Non-pigmented ciliary epithelial cell (primary cell): ENCODE measurements at places on chromosomes 1 and 21.

DNA sequence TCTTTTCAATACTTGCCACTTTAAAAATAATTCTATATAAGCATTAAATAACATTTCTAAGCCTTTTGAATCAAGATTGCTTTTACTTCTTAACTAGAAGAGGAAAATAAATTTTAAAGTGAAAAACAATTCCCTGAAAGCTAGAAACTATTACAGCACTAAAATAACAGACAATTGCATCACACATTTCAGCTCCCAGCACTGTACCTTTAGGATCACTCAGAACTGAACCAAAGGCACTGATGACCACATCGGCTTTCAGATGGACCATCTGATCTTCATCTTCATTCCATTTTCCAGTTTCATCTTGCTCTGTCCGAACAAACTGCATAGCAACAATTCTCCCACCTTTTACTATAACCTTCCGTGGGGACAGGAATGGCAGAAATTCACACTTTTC lies 347.3 kb downstream of the DPYD start:
- DNase-seq, result no peak

DNA sequence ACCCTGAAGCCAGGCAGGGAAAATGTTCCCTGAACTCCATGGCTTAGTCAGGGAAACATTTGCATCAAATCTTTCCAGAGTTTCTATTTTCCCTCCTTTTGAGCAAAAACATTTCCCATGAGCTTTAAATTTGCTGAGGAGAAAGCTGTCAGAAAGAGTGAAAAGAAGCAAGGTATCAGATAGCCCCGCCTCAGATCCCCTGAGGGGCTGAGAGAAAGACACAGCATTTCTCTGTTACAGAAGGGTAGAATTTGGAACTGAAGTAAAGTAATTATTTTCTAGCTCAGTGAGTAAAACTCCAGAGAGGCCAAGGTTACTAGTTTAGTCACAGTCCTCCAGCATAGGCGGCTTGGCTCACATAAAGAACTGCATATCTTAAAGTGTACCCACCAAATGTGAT lies 10.6 kb downstream of the FMO1 start:
- DNase-seq, result no peak

GRCh38 chr1:84570436-84571149 lies 3.6 kb downstream of the CTBS start:
- no peak for DNase-seq

DNA sequence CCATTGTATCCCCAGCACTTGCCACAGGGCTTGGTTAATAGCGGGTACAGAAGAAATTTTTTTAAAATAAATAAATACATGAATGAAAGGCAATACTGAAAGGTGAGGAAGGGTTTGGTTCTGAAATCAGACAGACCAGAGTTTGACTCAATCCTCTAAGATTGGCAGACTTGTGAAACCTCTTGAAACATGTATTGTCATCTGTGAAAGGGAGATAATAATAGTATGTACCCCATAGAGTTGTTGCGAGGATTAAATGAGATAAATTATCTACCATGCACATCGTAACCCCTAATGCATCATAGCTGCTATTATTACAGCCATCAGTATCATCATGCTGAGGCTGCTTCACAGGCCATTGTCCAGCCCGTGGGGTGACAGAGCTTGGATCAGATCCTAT lies 41.4 kb downstream of the S1PR1 start:
- DNase-seq, result no peak

DNA sequence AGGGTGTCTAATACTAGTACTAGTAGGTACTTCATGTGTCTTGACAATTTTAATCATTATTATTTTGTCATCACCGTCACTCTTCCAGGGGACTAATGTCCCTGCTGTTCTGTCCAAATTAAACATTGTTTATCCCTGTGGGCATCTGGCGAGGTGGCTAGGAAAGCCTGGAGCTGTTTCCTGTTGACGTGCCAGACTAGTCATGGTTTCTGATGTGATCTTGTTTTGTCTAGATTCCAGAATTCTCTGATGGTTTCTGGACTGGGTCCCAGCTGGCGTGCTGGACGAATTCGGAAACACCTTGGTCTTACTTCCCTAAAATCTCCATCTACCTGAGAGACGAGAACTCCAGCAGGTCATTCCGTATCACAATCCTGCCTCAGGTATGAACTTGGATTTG lies 66.1 kb upstream of the FAM3B start:
- no peak for DNase-seq

GRCh38 chr1:87392248-87393192 lies 63.8 kb downstream of the LMO4 start:
- peak; percentile 36 for DNase-seq

GRCh38 chr1:88399690-88400089 lies 284.4 kb upstream of the PKN2 start:
- DNase-seq, result no peak

DNA sequence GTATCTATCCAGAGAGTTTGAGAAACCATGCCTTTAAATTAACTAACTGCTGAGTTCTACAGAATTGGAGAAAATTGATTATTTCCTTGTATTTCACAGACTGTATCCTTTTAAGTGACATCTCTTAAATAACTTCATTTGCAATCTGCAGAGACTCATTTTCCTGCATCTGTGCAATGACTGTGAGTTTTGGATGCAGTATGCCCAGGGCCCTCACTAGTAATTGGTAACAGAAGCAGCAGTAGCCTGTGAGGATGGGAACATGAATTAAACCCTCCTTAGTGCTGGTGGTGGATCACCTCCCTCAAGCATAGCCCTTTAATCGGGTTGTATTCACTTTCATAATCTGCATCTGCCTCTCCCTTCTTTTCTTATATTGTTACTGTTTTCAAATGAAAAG lies 21.7 kb upstream of the SH3D21 start:
- no peak for DNase-seq

DNA sequence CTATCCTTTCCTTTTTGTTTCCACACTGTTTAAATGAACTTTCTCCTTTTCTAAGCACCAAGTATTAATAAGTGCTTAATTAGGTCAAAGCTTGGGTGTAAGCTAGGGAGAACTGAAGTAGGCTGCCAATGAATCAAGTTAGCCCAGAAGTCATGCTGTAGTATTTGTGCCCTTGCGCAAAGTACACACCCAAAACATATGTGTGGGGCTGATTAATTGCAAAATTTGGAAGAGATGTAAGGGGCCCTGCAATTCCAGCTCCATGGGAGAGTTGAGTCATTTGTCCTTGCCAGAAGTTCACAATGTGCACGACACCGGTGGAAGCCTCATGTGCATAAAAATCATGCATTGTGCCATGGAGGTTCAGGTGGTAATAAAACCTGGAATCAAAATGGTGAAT lies 18.6 kb upstream of the NTNG1 start:
- no peak for DNase-seq

DNA sequence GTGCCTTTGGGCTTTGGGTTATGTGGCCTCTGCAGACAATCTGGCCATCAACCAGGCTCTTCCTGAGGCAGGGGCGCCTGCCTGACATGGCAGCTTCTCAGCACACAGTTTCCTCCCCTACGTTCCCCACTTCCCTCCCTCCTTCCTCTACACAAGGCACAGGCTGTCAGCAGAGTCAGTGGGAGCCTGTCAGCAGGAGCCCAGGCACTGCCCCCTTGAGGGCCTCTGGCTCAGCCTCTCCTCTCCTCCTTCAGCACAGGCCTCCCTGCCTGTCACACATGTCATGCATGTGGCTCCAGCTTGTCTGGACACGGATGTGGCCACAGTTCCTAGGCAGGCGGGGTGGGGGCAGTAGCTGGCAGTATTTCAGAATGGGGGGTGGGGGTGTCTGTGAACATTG lies 52.2 kb upstream of the ARTN start:
- DNase-seq, result no peak

GRCh38 chr1:90155721-90156487 lies 161.0 kb downstream of the ZNF326 start:
- DNase-seq, result no peak

DNA sequence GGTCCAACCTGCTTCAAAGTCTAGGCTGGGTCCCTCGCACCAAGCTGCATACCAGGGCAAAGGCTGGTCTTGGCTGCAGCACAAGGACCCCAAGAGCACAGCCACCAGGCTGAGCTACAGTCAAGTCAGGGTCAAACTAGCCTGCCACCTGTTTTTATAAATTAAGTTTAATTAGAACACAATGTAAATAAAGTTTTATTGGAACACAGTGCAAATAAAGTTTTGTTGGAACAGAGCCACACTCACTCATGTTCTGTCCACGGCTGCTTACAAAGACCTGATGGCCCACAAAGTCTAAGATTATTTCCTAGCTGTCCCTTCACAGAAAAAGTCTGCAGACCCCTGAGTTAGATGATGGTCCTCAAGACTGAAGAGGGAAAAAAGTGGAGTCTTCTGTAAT lies 66.2 kb downstream of the MRPL37 start:
- no peak for DNase-seq

GRCh38 chr1:226868726-226869125 lies 1.7 kb upstream of the PSEN2 start:
- no peak for DNase-seq

DNA sequence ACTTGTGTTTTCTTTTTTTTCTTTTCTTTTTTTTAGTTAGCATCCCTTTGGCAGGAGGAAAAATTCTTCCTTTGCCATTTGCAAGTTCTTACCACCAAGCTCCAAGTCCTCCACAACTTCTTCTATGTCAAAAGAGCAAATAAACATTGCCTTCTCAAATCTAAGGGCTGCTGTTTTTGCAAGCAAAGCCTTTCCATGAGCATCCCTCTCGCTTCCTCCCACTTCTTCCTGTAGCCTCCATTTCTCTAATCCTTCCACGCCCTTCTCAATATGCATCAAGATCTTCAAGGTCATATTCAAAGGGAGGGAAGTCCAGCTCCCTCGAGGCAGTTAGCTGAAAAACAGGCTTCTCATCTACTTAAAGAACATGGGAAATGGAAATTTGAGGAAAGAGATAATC lies 147.1 kb downstream of the ADSS2 start:
- no peak for DNase-seq

GRCh38 chr1:197733324-197733723 lies 42.0 kb downstream of the DENND1B start:
- no peak for DNase-seq

DNA sequence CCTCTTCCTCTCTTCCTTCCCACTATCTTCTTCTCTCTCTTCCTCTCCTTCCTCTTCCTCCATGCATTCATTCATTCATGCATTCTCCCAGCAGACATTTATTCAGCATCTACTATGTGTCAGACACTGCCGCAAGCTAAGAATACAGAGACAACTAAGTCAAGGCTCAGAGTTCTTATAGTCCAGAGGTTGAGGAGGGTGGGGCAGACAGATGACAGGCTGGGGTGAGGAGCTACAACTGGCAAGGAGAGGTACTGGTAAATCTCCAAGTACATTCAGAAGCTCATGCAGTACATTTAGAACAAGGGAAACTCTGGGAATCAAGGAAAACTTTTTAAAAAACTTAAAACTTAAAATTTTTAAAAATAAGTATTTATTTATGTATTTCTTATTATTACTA lies 56.4 kb upstream of the FMOD start:
- DNase-seq, result no peak

GRCh38 chr1:61160526-61160925 lies 78.2 kb downstream of the NFIA start:
- no peak for DNase-seq

- no peak for DNase-seq
These were observed 58.9 kb downstream of the ERG start for GRCh38 chr21:38439426-38439825.

GRCh38 chr1:204196068-204196795 lies at the start of gene KISS1:
TSS of gene KISS1 (minus strand) at chr1:204196491. CDS start at chr1:204192876, 3,615 bp downstream.
- no peak for DNase-seq

GRCh38 chr1:50371749-50372148 lies 51.5 kb downstream of the DMRTA2 start:
- DNase-seq, result no peak

GRCh38 chr1:50349242-50349565 lies 74.0 kb downstream of the DMRTA2 start:
- no peak for DNase-seq

GRCh38 chr1:172460887-172461315 lies 17.0 kb upstream of the PIGC start:
- DNase-seq, result no peak

GRCh38 chr21:44730951-44731579 lies 19.7 kb upstream of the TSPEAR start:
- no peak for DNase-seq

DNA sequence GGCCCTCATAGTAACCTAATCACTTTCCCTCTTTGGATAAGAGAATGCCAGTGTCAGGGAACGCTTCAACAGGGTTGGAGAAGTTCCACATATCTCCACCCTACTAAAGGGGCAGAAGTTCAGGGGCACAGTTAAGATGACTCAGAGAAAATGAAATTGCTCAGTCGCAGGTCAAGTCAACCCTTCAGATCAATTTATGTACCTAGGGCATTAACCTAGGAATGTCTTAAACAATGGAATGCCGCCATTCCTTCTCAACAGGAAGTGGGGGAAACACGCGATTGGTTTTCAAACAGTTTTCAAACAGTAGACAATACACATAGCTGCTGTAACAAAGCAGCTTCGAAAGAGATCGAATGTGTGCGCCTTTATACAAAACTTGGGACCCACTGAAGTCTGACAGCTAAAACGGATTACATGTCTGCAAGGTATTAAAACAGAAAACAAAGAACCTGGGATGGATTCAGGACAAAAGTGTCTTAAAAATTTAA lies 897 bp downstream of the SLC25A24 start:
- DNase-seq, result no peak

DNA sequence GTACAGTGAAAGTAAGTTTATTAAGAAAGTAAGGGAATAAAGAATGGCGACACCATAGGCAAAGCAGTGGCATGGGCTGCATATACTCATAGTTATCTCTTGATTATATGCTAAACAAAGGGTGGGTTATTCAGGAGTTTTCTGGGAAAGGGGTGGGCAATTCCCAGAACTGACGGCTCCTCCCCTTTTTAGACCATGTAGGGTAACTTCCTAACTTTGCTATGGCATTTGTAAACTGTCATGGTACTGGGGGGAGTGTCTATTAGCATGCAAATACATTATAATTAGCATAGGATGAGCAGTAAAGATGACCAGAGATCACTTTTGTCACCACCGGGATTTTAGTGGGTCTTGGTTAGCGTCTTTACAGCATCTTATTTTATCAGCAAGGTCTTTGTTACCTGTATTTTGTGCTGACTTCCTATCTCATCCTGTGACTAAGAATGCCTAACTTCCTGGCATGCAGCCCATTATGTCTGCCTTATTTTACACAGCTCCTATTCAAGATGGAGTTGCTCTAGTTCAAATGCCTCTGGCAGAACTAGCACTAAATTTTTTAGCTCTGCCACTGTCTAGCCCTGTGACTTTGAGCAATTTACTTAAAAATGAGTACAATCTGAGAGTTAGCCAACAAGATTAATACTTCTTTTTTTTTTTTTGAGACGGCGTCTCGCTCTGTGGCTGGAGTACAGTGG lies 110.3 kb upstream of the PALMD start:
- no peak for DNase-seq

DNA sequence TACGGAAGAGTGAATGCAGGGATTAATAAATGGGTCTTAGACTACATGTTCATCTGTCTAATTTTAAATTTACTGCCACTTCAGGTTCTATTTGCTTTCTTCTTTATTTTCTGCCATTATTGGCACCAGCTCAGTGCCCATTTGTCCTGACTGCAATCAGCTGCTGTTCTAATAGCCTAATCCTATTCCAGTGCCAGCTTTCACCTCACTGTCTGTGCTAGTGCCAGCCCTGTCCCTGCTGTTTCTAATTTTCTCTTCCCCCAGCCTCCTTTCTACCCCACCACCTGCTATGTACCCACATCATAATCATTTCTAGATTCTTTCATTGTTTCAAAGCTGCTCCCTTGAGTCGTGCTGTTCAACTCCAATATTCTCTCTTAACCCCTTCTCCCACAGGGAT lies 86.4 kb downstream of the KCNK1 start:
- no peak for DNase-seq
